ENCODE measurements at places on chromosomes 11 and 22.

GRCh38 chr11:17585911-17586695 is 39.0 kb downstream of the OTOG start:
- no peak for DNase-seq

DNA sequence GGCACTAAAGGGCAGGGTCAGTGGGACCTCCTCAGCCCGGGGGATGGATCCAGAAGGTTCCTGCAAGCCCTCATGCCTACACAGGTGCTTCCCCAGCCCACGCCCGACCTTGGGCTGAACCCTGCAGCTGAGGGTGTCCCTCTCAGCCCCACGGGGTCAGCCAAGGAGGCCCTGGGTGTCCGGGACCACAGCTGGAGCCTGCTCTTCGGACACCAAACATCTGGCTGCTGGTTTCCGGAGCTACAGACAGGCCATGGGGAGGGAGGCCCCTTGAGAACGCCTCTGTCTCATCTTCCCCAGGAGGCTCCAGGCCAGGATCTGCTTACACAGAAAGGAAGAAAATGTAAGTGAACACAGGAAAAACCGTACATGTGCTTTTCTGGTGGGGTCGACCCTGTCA is 355.7 kb downstream of the MN1 start:
- no peak for DNase-seq

GRCh38 chr11:44923115-44923514 is 27.6 kb downstream of the TP53I11 start:
- DNase-seq: no peak

- no peak for DNase-seq
These were observed 19.0 kb downstream of the POLD3 start for GRCh38 chr11:74611369-74611861.

GRCh38 chr11:72112978-72113808 is 698 bp upstream of the ANAPC15 start:
- DNase-seq: no peak

All from BE2C (cell line).